H4 (cell line): ENCODE measurements at places on chromosomes 7 and 10. TPM values are rescaled to one million over a fixed set of nuclear protein-coding genes. Genes with fewer than 3 reads are reported as not detected.

DNA sequence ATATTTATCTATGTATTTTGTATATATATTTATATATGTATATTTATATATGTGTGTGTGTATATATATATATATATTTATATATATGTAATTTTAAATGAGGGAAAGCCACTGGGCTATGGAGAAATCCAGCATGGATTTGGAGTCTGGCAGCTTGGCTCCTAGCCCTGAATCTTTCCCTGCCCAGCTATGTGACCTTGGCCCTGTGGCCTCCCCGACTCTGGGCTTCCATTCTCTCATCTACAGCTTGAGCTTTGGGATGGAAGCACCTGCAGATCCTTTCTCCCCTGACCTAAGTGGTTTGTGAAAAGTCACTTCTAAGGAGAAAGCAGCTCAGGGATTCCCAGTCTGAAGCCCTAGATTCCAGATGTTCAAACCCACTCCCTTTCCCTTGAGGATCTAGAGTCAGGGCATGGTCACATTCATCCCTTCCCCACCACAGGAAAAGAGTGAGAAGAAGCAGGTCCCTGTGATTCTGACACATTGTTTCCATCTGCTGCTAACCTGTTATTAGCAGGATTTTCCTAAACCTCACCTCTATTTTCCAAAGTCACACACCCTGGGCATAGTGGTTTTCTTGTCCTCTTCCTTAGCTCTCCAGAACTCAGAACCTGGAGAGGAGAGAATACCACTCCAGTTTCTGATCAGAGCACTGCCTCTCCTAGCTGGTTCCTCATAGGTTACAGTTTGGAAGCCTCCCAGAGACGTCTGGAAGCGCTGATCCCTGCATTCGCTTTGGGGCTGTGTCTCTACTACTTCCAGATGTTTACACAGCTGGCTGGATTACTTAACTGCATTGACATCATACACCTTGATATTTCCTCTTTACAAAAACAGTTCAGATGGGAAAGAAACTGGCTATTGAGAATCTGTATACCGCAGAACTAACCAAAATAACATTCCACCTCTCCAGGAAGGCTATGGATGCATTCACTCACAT, 327.5 kb upstream of the ZMIZ1 start:
- no peak for DNase-seq

CUBN gene
- total RNA-seq, result 0.06 and 0.14 TPM in 2 replicates

DNA sequence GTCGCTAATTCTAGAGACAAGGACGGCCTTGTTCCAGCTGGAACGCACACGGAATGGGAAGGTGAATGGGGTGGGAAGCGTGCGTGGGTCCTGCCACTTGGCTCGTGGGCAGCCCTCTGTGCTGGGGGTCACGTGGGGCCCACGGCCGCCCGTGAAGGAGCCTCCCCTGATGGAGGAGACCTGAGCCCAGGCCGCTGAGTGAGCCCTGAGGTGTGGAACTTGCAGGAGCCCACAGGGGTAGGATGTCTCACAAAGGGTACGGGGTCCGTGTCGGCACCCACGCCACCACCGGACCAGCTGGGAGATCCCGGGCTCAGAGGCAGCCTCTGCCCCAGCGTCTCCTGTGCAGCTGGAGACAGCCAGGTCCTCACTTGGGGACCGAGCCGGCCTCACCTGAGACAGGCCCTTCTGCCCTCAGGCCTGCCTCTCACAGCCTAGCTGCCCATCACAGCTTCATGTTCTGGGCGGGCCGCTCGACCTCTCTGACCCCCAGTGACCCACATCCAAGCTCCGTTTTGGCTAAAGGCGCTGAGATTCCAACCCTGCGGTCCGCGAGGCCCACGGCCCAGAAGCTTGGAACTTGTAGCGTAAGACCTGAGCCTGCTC, 84.8 kb downstream of the FOXL3 start:
- no peak for DNase-seq

DNA sequence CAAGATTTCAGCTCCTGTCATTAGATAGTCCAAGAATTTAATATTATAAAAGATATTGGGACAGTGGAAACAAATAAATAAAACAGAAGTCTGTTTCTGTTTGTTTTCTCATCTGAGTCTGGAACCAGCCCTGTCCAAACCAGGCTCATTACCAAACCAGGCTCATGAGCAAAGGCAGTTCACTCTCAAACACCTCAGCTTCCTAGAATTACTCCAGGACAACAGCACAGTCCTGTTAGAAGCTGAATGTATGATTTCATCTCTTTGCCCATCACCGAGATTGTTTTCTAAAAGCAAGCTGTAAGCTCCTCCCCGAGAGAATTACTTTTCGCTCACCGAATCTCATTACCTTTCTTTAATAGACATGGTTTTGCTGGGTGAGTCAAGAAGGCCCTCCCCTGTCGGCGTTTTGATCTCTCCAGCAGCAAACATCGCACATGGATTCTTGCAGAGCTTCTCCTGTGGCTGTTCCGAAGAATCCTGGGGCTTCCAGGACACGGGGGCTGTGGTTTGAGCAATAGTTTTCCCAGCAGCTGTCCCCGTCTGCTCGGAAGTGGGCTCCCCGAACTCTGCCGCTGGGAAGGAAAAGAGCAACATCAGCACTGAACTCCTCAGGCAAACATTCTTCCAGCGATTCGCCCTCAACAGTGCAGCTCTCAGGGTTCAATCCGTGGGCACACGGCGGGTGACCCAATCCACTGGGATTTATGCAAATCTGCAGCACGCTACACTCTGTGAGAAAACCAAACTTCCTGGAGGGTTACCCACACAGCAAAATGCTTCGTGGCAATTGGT, 112.5 kb downstream of the SVIL start:
- no peak for DNase-seq

DNA sequence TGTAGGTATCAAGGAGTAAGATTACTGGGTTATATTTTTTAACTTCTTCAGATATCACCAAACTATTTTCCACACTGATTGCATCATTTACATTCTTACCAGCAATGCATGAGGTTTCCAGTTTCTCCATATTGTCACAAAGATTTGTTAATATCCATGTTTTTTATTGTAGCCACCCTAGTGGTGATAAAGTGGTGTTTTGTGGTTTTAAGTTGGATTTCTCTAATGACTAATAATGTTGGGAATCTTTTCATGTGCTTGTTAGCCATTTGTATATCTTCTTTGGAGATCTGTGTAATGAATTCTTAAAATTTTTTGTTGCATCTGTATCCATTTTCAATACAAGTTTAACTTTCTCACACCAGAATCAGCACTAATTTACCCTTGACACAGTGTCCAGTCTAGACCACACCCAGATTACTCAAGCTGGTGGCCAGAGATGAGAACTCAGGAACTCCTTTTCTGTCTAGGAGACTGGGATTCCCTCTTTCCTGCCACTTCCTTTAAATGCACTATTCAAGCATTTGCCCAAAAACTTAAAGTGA, 67.0 kb upstream of the PLXDC2 start:
- peak; percentile 48 for DNase-seq

DNA sequence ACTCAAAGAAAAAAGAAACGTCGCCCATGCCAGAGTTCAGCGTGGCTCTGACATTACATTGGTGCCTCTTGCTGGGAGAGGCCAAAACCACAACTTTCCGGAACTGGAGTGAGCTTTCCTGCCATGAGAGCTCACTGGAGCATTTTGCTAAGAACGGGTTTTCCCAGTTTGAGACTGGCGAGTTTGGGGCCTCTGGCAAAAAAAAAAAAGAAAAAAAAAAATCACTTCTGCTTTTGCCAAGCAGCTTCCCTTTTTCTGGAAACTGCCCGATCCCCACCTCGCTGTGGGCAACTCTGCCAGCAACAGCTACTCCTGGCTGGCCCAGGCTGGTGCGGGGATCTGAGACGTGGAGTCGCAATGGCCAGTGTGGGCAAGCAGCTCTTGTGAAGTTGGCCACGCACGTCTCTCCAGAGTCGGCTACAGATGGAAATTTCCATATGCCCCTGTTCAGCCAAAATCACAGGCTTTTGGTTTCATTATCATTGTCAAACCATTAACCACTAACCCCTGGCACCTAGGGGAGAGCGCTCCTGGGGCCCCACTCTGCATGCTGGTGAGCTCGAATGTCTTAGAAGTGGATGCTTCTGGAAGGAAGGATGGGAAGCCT, 25.7 kb downstream of the PRKAG2 start:
- DNase-seq, result no peak

DNA sequence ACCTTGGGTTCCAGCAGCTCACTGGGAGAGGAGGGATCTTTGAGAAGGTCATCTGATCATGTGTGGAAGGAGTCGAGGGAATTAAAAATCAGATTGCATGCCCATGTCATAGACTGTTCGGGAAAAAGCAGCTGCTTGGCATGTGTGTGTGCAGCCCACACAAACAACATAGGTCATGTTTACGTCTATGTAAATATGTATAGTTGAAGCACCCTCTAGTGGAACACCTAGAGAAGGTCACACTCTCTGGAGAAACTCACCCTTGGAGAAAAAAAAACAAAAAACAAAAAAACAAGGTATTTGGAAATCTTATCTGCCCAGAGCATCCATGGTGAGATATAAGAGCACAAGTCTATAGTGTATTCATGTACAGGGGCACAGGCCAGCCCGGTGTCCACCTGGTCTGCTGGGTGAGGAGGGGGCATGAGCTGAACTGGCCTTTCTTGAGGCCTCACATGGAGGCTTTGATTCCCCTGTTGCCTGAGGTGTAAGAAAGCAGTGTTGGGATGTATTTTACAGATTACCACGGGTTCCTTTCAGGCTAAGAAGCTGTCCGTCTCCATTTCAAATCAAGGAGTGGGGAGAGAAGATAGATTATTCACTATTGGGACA, 98.0 kb downstream of the NPY start:
- peak; percentile 78 for DNase-seq

GRCh38 chr10:79053481-79054202, 15.1 kb upstream of the ZMIZ1 start:
- DNase-seq, result no peak

DNA sequence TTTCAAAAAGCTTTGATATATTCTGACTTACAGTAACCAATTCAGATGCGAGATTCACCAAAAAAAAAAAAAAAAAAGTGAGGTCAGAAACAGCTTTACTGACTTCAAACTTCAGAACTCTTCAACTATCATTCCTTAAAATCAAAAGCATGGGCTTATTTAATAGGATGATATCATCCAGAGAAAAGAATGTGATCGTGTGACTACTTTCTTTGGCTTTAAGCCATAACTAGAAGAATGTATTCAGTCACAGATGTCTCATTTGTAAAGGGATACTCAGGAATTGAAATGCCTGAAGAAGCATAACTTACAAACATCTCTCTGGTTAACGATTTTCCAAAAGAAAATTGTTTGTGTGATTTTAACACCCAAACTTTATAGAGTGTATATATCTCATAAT, 11.5 kb downstream of the TPK1 start:
- peak; percentile 67 for DNase-seq

GRCh38 chr10:101214446-101215396, 14.5 kb downstream of the LBX1 start:
- peak; percentile 46 for DNase-seq

GPR85 gene
- total RNA-seq, result 2.4 and 2.7 TPM in 2 replicates

STK31 gene
- total RNA-seq, result 0.56 TPM in 1 of 2 replicates, not detected in the other

DNA sequence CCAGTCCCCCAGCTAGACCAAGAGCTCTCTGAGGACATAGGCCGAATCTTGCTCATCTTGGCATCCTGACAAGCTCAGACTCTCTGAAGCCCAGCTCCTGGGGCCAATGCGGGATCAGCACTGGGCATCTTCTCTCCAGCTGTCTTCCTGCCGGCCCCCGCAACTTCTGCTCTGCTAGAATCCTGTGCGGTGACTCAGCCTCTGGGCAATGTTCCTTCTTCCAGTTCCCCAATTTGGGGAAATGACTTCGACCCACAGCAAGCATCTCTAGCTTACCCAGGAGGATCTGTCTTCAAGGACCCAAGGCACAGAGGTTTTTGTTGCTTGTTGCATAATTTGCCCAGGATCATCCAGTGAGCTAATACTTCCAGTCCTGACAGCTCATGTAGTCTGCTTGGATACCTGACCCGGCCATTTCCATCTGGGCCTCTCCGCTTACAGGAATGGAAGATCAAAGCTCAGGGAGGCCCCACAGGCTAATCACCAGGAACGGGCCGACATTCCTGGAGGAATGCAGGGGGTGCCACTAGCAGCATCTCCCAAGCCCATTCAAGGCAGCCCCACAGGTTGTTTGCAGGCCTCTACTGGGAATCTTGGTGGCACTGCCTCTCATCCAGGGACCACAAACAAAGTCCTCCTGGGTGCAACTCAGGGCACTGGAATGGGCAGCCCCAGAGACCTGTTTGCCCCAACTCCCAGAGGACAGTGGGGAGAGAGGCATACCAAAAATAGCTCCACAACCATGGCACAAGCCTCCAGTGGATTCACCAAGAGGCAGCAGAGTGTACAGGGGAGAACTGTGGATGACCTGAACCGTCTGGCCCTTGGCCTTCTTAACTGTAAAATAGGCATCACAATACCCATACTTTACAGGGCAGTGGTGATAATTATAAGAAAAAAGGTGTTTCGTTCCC, 151.9 kb downstream of the NEURL1 start:
- no peak for DNase-seq

- no peak for DNase-seq
Measured at GRCh38 chr10:90602862-90603610, 254.8 kb downstream of the HTR7 start.

FRA10AC1 gene
- 0.74 and 2.0 TPM in 2 replicates for total RNA-seq

GRCh38 chr10:43925793-43926192, 277.1 kb upstream of the ZNF32 start:
- no peak for DNase-seq
